ENCODE measurements at places on chromosomes 1 and 21. TPM values are rescaled to one million over a fixed set of nuclear protein-coding genes. Genes with fewer than 3 reads are reported as not detected.

The RALGPS2 gene
- 5.4 TPM for total RNA-seq

The ZNF683 gene
- total RNA-seq: not detected

The TNFRSF1B gene
- total RNA-seq: 18.8 TPM

The PYHIN1 gene
- not detected for total RNA-seq

The HPDL gene
- total RNA-seq: 1.9 TPM

The PAPPA2 gene
- 0.03 TPM for total RNA-seq

The BNIPL gene
- 0.46 TPM for total RNA-seq

The CFAP141 gene
- not detected for total RNA-seq

The CD247 gene
- 0.44 TPM for total RNA-seq

The TMEM240 gene
- 4.1 TPM for total RNA-seq

The RGS18 gene
- total RNA-seq: not detected

The TCHH gene
- 0.28 TPM for total RNA-seq

The PTGFRN gene
- 5.2 TPM for total RNA-seq

The EPHB2 gene
- 29.0 TPM for total RNA-seq

The SHC1 gene
- total RNA-seq: 373 TPM

The AVPR1B gene
- not detected for total RNA-seq
